ENCODE measurements at places on chromosomes 11 and 22.

DNA sequence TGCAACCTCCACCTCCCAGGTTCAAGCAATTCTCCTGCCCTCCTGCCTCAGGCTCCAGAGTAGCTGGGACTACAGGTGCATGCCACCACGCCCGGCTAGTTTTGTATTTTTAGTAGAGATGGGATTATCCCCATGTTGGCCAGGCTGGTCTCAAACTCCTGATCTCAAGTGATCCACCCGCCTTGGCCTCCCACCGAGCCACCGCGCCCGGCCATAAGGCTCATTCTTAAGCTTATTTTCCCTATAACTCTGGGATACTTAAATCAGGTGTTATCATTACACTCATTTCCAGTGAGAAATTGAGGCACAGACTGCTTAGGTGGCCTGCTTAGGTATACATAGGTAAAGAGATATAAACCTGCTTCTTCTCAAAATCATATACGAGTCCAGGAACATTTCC lies 188.3 kb upstream of the MTNR1B start:
- no peak for DNase-seq

GRCh38 chr11:27717377-27717776 lies 17.1 kb upstream of the BDNF start:
- DNase-seq = no peak

DNA sequence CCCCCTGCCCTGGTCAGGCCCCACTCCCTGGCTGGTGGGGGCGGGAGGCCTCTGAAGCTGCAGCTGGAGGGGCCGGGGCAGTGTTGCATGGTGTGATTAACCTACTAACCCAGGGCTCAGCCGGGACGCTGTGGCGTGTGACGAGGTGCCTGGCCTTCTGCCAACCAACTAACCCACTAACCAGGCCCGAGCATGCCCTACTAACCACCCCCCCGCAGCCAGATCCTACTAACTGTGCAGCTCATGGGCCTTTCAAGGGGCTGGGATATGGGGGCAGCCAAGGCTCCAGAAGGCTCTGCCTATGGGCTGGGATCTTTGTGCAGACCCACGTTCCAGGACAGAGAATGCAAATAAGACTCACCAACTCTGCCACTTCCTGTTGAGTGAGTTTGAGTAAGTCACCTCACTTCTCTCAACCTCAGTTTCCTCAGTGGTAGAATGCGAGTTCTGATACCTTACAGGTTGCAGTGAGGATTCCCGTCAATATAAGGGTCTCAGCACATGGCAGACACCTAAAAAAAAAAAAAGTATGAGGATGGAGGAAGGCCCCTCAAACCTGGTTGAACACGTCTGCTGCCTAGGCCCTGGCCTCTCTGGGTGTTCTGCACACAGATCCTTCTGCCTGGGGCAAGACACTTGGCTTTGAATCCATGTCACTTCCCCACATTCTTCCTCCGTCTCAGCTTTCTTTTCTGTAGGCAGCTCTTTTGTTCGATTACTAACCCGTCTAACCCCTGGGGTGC lies 14.1 kb downstream of the MIAT start:
- peak; percentile 68 for DNase-seq

GRCh38 chr11:18490736-18491485 lies 35.3 kb downstream of the LDHAL6A start:
- DNase-seq = no peak

DNA sequence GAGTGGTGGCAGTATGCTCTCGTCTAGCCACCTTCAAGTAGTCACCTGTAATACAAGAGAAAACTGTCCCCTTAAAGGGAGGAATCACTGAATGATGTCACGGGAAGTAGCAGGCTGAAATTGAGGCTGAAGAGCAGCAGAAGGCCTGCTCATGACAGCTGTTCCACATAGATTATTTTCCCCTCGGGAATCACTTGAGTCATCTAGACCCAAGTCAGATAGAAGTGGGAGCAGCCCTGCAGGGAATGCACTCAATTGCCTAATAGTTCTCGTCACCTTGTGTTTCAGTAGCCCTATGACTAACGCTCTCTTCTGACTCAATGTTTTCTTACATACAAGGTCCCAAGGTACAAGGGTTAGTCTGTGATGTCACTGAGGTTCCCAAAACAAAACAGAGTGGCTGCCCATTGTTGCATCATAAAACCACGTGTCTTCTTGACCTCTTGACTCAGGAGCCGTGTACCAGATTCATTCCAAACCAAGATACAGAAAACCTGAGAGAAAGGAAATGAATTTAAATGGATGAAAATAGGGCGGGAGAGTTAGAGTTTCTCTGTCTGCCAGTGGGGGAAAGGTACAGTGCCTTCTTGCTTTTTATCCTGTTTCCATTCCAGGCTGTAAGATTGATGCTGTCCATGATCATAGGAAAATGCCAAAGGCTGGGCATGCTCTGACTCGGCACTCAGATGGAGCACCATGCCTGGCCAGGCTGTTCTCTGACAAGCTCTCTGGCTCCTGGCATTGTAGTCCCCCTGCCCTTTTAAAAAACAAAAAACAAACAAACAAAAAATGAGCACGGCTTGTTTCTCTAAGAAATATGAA lies 21.6 kb upstream of the C11orf96 start:
- peak; percentile 83 for DNase-seq

GRCh38 chr11:77191823-77192495 lies 63.9 kb downstream of the MYO7A start:
- peak; percentile 61 for DNase-seq

DNA sequence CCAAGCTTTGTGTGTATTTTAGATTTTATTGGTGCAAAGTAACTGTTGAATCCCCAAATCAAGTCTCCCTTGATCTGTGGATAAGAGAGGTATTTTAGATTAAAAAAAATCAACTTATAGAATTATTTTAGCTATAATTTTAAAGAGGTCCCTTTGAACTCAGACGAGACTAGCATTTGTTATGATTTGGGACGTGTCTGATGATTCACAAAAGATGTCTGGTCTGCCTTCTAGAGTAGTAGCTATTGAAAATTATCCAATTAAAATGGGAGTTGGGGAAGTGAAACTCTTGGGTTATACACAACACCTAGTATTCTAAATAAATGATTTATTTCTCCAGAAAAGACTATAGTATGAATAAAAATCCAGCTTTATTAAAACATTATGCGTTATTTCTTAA lies 227.9 kb upstream of the GRIA4 start:
- no peak for DNase-seq

DNA sequence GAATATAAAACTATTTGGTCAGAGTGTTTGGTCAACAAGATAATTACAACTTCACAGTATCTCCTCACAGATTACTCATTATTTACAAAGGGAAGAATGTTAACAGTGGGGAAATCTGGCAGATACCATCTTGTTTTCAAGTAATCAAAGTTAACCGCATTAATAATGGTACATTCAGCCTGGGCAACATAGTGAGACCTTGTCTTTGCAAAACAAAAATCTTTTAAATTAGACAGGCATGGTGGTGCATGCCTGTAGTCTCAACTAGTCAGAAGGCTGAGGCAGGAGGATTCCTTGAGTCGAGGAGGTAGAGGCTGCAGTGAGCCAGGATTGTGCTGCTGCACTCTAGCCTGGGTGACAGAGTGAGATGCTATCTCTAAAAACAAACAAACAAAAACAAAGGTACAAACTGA lies 78.5 kb downstream of the ACER3 start:
- no peak for DNase-seq

DNA sequence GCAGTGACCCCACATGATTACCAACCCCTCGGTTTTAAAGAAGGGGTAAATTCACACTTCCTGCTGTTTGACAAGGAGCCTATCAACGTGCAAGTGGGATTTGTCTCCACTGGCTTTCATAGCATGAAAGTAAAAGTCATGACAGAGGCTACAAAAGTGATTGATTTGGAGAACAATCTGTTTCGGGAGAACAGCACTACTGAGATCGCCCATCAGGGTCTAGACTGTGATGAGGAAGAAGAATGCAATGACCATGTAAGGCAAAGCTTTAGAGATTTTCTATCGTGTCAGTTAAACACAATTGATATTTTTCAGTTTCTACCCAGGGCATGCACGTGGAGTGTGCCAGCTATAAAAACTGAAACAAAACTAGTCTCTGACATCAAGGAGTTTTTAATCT lies 41.7 kb downstream of the HORMAD2 start:
- DNase-seq = no peak

All from ovary (tissue), 10 donors.